ENCODE measurements at places on chromosomes 3 and 15.
A peak's percentile ranks its signal among the peaks of the same experiment; 100 is the strongest.

DNA sequence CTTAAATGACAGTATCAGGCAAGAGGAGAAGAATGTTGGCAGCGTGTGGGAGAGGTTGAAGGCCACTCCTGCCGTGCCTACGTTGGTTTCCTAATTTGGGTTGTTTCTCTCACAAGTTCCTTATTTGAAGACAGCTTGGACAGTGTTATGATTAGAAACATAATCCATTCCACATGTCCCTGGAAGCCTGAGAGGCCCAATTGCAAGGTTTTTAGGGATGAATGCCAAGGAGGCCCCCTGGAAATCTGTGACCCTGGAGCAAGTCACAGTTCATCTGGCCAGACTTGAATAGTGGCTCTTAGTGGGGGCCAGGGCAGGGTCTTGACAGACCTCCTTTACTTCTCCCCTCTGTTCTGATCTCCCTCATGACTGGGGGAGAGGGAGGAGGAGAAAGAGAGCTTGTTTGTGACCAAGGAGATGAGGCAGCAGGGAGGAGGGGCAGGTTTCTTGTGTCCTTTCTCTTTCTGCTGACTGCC is 584.4 kb upstream of the TBL1XR1 start:
- no peak for DNase-seq

DNA sequence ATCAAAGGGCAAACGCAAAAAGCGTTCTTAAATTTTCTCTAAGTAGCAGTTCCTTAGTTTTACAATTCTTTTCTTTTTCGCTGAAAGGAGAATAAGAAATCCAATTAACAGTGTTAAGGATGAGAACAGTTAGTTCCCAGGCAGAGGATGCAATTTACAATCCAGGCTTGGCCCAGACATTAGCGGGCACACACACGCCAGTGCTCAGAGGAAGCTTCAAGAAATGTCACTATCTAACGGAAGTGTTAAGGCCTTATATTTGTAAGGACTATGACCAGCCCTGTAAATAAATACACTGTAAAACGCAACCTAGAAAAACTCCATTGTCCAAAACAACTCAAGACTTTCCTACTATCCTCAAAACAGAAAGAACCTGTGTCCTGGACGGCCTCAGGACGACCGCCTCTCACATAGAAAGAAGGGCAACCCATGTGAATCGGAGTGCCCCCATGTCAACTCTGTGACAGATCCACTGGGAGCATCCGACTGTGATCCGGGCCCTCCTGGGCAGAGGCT is 1.3 kb downstream of the ACAP2 start:
- no peak for DNase-seq

DNA sequence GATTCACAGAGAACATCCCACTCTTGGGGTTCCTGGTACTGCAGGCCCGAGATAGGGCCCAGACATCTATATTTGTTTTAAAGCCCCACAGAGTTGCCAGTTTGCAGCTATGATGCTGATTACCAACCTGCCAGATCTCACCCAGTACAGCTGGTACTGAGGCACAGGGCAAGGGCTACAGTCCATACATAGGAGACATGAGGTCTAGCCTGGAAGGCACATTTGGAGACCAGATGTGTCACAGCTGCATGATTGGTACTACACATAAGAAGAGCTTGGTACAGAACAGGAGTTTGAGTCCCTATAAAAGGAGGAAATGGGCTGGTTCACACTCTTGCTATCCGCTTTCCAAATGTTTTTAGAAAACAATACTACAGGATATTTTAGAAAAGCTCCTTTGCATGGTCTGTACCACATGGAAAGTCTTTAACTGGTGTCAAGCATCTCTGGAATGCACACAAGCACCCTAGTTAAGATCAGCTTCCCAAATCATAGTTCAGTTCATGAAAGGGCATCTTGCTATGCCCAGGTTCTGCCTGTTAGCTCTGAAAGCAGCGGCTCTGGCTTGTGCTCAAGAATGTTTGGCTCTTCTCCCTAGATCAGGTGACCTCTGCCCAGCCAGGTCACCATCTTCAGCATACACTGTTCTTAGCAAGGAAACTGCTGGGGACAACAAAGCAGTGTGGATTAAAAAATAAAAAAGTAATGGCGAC is 20.6 kb downstream of the MTMR14 start:
- DNase-seq: no peak

- DNase-seq: no peak
Observed at GRCh38 chr3:117074826-117075225, 365.2 kb downstream of the TUSC7 start.

GRCh38 chr3:119702530-119703527 is at the start of gene CFAP91:
TSS of gene CFAP91 (plus strand) at chr3:119703022. CDS start at chr3:119703099, 77 bp downstream.
- peak; percentile 66 for DNase-seq

- no peak for DNase-seq
Observed at GRCh38 chr15:45715528-45715927, 80.7 kb downstream of the SQOR start.

- no peak for DNase-seq
Observed at GRCh38 chr3:11074451-11074850, 79.8 kb upstream of the HRH1 start.

DNA sequence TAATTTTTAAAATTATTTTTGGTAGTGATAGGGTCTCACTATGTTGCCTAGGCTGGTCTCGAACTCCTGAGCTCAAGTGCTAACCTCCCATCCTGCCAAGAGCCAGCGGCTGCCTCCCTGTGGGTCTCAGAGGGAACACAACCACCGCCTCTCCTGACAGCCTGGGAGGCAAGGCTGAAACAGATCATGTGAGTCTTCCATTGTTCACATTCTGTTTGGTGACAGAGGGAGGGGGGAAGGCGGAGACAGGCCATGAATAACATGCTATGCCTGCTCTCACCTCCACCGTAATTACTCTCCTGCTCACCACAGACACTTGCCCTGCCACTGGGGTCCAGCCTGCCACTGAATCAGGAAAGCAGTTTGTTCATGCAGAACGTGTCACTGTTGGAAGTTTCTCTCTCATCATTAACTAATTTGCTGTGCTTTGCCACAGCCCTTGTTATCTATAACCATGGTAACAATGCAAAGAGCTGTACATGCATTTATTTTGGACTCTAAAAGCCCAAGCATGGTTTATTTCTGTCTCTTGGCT is 78.4 kb upstream of the RASGRF1 start:
- no peak for DNase-seq

DNA sequence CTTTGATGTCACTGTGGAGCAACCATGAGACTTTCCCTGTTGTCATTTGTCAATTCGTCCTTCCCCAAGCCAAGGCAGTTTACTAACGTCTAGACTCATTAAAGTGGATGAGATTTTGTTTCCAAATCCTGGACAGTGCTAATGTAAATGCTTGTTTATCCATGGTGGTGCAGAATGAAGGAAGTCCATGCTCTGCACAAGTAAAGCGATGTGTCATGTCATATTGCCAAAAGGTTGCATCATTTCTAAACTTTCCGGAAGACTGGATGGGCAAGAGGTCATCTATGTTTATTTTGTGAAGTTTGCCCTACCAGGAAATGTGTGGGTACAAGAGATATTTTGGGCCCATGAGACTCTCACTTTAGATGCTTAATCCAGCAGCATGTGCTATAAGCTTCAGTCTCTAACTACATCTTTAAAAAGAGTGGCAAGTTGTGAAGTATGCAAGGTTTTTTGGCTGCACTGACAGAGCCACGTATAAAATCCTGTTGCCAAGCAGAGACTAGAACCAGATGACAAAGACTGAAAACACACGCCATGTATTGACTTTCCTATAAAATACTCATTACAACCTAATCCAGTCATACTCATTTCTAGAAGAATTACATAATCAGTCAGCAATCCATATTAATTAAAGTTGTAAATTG is 72.1 kb upstream of the FNDC3B start:
- DNase-seq: no peak

DNA sequence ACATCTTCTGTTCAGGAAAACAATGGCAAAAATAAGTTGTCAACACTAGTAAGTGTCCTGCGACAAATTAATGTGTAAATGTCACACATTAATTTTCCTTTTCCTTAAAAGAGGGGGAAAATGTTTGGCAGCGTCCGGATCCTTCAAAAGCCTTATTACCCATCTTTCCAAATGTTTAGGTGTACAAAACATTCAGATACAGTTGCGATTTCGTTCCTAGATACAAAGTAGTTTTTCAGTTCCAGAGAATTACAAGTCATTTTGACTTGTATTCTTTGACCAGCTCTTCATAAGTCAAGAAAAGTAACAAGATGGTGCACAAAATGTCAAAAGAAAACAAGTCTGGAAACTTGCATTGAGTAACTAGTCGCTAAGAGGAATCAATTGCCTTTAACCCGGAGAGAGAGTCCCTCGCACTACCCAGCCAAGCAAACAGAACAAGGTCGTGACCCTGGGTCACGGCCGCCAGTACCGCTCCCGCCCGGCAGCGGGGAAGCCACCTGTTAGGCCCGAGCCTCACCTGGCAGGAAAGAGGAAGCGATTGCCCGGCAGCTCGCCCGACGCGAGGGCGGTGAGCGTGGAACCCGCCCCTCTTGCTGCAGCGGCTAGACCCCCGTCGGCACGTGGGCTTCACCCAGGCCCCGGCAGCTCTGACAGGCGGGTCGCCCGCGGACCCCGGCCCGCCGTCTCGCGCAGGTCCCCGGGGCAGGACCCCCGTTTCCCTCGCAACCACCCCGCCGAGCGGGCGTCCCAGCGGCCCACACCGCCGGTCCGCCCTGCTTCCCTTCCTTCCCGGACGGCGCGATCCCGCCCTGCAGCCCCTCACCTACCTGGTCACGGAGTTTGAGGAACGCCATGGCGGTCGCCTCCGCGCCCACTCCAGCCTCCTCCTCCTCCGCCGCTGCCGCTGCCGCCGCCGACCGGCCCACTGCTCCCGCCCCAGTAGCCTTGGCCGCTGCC is 61.0 kb upstream of the ANKRD28 start:
- no peak for DNase-seq

Data from D721Med (cell line).